ENCODE measurements at places on chromosomes 1 and 21.
A peak's percentile ranks its signal among the peaks of the same experiment; 100 is the strongest.

DNA sequence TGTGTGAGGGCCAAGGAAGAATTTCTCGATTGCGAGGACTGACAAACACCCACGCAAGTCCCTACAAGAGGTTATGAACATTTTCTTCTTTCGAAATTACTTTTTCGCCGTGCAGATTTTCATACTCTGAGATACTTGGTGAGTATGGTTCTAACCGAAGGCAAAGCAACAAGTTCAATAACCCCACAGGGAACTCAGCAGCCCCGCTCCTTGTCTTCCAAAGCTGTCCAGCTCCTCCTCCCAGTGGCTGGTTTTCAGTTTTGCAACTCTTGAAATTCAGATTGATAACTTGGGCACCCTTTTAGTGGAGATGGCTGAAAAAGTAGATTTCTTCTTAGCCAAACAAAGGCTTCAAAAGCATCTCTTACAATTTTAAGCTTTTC is 154.4 kb downstream of the SETD4 start:
- DNase-seq = no peak

DNA sequence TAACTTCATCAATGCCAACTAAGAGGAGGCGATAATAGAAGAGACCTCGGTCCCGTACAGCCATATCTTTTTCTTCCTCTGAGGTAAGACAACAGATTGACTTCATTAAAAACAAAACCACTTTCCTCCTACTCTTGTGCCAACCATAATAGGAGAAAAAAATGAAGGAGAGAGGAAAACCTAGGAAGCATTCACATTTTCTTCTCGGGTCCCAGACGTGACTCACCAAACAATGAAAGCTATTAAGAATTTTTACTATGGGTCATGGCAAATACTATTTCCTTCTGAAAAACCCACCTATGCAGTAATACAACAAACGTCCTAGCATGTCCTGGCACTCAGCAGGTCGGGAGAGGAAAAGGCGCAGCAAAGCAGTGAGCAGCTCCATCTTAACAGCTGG is 8.6 kb upstream of the BCL2L15 start:
- DNase-seq = no peak

DNA sequence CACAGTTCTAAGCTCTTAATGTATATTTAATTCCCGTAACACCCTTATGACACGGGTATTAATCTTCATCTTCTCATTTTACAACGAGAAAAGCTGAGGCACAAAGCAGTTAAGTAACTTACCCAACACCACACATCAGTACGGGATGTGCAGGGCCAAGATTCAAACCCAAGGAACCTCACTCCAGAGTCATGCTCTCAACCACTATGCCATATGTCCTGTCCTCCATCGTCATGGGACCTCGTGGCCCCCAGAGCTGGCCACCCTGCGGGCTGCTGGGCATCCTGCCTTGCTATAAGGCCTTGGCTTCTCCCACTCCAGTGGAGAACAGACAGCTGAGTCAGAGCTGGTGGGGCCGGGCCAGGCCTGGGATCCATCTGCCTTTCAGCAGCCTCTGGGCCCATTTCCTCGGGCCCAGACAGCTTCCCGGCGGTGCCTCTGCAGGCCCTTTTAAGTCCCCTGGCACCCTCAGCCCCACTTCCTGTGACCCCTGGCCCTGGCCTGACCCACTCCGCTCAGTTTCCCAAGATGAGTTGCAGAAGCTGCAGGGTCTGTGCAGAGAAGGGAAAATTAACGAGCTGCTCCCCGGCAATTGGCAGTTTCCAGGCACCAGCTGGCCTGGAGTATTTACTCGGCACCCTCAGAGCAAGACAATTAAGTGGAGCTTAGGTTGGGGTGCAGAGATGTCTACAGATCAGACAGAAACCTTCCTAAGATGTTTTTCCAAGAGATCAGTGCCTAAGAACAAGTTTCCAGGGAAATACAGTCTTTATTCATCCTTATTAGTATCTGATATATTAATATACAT is 98.2 kb downstream of the EPHB2 start:
- DNase-seq = no peak

- DNase-seq = no peak
Measured at GRCh38 chr1:66168948-66169671, 364.8 kb upstream of the SGIP1 start.

- DNase-seq = no peak
Measured at GRCh38 chr1:218851586-218851985, 322.1 kb upstream of the LYPLAL1 start.

DNA sequence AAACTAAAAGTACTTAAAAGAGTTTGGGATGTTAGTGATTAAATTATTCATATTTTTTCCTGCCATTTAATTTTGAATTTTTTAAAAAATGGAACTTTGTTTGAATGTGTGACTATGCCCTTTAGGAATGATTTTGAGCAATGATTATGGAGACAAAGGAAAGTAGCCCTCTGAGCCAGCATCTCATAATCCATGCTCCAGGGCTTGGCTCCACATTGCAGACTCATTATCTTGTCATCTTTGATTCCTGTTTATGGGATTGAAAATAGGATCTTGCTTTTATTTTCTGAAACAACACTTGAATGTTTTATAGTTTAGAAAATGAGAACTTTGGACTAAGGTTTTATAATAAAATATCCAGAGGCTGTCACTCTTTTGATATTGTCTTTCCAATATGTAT is 14.5 kb downstream of the AXDND1 start:
- no peak for DNase-seq

DNA sequence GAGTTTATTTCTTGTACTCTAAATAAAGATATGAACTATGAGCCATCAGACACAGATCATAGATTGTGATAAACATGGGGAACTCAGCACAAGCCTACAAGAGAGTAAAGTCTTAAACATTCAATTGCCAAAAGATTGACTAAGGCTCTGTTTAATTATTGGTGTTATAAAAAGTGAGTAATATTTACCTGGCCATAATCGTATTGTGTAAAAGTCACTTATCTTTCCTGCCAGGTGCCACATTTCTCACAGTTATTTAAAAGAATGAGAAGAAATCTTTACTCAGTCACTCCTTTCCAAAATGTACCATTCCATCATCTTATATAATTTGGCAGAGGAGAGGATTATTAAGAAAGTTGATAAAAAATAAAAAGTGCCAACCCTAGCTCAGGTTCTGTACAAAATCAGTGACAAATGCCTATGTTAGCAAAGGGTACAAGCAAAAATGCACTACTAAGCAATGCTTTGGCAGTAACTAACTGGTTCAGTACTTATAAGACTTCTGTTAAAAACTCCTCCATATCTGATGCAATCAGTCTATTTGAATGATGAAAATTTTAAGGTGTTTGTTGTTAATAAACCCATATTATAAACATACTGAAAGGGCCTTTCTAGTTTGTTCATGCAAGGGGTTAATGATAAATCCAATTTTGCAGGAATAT is 5.8 kb upstream of the NR5A2 start:
- DNase-seq = no peak

DNA sequence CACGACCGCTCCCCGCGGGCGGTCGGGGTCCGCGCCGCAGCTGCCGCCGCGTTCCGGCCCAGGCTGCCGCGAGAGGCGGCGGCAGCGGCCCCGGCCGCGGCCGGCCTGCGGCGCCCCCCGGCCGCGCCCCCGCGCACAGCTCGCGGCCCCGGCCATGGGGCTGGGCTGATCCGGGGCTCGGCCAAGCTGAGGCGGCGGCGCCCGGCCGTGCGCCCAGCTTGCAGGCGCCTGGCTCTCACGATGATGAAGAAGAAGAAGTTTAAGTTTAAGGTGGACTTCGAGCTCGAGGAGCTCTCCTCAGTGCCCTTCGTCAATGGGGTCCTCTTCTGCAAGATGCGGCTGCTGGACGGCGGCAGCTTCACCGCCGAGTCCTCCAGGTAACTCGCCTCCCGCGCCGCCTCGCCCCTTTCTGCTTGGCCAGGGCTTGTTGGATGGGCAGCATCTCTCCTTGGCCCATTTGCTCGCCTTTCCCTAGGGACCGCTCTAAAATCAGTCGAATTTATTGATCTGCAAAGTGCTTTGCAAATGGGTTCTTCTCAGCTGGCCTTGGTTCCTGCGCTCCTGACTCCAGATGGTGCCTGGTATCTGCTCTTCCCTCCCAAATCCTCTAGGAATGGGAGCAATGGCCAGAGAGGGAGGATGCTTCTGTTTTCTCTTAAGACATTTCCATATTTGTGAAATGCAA is 431 bp downstream of the EEIG2 start:
- DNase-seq = peak; percentile 6

GRCh38 chr1:193408782-193409293 is 222.4 kb upstream of the B3GALT2 start:
- DNase-seq = no peak

DNA sequence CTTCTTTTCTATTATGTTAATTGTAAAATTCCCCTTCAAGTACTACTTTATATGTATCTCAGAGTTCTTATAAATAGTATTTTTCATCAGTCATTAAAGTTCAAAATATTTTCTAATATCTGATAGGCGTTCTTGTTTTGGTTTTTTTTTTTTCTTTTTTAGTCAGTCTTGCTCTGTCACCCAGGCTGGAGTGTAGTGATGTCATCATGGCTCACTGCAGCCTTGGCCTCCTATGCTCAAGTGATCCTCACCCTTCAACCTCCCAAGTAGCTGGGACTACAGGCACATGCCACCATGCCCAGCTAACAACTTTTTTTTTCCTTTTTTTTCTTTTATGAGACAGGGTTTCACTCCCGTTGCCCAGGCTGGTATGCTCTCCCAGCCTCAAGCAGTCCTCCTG is 27.3 kb downstream of the AGMAT start:
- no peak for DNase-seq

DNA sequence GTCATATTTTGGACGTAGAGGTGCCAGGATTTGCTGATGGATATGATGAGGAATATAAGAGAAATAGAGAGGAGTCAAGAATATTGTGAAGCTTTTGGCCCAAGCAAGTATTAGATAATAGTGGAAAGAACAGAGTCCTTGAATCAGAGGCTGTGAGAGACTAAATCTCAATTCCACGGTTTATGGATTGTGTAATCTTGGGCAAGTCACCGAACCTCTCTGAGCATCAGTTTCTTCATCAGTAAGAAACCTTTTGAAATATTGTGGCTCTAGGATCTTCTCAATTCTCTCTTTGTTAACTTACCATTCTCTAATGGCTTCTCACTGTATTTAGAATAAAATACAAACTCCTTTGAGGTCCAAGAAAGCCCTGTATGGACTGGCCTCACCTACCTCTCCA is 77.6 kb downstream of the RPS6KA1 start:
- no peak for DNase-seq

DNA sequence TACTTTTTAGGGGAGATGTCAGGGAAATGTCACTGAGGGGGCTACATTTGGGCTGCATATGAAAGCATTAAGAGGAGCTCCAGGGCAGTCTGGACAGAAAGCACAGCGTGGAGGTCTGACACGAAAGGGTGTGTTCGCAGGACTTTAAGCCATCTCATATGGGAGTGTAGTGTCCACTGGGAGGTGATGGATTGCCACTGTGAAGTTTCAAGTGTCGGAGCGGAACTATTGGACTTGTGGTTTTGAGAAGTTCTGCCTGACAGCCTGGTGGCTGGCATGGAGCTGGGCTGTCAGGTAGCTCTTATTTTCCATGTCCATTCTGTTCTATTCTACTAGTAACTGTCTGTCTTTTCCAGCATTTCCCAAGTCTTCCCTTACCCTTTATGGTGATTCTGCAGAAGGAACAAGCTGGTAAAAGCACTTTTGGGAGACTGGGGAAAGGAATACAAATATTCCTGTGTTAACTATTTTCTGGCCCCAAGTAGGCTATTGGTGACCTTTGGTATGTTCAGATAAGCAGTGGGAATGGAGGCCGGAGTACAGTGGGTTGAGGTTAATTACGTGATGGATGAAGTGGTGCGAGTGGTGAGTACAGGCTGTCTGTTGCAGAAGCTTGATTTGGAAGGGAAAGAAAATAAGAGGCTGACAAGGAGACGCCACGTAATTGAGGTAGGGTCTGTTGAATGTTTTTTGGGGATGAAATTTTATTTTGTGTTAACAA is 19.3 kb downstream of the B3GALT5 start:
- no peak for DNase-seq

- no peak for DNase-seq
Measured at GRCh38 chr1:173117108-173117633, 66.4 kb upstream of the TNFSF18 start.

GRCh38 chr1:15610167-15610566 is 7.1 kb upstream of the DDI2 start:
- no peak for DNase-seq

DNA sequence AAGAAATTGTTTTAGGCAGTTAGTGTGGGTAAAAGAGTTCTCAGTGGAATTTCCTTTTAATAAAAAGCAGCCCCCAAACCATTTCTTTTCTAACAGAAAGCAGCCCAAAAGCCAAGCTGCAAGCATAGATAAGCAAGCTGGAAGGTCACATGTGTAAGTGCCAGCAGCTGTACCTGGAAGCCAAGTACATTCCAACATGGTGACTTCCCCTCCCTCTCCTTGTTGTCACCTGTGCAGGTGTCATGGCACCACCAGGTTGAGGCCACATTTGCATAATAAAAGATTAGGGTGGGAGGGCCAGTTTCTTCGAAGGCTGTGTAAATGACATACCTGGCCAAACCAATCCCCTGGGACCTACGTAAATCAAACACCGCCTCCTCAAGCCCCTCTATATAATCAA is 240.3 kb upstream of the RAB4A start:
- no peak for DNase-seq

- DNase-seq = no peak
Measured at GRCh38 chr21:15172963-15173362, 108.2 kb upstream of the NRIP1 start.

- DNase-seq = no peak
Measured at GRCh38 chr1:163170975-163171676, 31.6 kb downstream of the RGS5 start.

DNA sequence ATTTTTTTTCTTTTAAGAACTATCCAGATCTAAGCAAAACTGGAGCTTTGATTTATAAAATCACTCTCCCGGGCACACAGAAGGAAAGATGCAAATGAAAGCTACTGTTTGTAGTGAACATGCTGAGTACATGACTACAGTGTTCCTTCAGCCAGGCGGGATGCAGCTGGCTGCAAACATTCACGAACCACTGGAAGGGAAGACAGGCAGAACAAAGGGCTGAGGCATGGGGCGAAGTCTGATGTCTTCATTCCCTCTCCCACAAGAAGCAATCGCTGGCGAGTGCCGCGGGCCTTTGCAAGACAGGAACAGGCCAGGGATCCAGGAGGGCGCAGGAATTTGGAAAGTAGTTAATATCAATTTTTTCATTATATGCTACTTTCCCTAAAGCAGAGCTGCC is 257.9 kb upstream of the AJAP1 start:
- DNase-seq = no peak

DNA sequence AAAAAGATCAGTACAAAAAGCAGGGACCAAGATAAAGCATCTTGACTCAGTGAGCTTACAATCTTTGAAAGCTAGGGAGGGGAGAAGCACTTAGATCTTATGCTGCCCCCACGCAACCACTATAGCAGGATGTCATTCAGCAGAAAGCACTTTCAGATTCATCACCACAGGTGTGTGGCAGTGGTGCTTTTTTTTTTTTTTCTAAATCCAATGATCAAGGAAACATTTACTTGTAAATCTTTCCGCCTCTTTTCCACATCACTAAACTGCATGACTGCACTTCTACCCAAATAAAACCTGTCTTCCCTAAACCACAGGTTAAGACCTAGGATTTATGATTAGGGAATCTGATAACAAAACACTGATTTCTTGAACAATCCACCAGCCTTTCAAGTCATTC is 154.8 kb downstream of the SLC45A1 start:
- DNase-seq = no peak
